Fibroblast of lung (primary cell): ENCODE measurements at places on chromosomes 12 and 14.

DNA sequence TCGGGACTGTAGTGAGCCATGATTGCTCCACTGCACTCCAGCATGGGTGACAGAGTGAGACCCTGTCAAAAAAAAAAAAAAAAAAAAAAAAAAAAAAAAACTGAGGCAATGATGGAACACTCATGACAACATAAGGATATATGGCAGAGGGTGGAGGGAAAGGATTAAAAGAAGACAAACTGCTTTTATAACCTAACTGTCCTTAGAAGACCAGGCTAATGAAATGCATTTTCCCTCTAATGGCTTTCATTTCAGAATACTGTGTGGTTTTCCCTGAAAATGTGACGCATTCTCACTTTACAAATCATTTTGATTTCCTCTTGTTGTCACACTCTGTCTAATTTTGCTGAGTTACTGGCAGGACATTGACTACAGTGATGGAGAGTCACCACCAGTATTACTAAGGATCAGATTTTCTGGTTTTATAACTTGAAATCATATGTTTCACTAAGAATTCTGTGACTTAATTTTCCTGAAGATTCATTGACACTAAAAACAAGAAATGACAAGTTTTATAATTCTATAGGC lies 137.6 kb upstream of the SSTR1 start:
- no peak for DNase-seq

DNA sequence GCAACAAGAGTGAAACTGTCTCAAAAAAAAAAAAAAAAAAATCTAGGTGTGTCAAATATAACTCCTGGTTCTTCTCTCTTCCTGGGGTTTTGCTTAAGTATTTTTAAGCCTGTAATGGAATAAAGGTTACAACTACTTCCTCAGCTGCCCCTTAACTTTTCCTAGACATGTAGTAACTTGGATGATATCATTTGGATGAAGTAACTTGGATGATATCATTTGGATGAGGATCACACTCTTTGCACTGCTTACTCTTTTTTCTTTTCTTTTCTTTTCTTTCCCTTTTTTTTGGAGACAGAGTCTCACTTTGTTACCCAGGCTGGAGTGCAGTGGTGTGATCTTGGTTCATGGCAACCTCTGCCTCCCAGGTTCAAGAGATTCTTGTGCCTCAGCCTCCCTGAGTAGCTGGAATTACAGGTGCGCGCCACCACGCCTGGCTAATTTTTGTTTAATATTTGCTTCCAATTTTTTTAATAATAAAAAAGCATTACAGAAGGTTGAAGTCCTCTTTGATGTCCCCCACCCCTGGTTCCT lies 775 bp upstream of the FAM186A start:
- DNase-seq, result peak; percentile 16

DNA sequence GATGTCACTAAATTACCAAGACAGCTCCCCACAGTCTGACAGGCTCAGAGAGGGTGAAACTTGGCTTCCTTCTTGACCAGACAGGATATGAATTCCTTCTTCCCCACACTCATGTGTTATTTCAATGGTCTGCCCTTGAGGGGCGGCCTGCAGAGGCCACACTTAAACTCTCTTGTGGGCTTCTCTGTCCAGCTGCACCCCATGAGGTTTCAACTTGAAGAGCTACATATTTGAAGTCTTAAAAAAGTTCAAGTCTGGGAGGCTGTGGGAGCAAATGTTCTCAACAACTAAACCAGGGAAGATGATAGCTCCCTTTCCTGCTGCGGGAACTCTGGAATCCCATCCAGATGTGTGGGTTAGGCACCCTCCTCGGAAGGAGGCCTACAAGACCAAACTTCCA lies 98.3 kb downstream of the TTC7B start:
- peak; percentile 53 for DNase-seq

DNA sequence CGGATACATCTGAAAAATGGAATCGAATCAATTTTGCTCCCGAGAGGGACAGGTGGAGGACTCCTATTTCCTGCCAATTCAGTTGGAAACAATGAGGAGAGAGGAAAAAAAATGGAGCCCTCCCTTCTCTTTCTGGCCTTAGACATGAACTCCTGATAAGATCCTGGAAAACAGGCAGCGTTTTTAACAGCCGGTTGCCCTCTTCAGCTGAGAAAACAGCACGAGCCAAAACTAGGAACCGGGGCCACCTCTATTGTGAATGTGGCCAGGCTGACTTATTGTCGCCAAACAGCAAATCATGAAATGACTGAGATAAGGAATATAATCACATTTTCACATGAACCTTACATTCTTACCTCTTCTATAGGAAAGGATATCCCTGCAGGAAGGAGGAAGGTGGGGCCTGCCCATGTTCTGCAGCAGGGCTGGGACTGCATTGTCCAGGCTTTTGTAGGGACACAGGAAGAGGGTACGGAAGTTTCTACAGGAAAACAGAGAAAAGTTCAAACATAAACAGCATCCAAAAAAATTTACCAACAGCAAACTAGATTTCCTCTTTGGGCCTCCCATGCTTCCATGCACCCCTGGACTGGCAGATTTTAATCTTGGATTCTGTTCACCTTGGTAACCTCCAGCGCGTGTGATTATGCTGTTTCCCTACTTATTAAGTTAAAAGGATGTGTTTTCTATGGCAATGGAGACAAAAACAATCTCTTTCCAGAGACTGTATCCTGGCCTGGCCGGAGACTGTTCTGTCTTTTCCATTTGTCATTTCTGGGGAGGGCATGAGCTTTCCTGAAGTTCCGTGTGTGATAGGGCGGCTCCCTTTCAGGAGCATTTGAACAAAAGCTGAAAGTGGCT lies 29.0 kb upstream of the ELK3 start:
- no peak for DNase-seq

GRCh38 chr12:89033062-89033461 lies 319.2 kb downstream of the DUSP6 start:
- DNase-seq, result no peak

- no peak for DNase-seq
Measured at GRCh38 chr14:62079038-62079437, 316.8 kb downstream of the SNAPC1 start.

- no peak for DNase-seq
Measured at GRCh38 chr12:102962532-102962931, 5.1 kb downstream of the ASCL1 start.

DNA sequence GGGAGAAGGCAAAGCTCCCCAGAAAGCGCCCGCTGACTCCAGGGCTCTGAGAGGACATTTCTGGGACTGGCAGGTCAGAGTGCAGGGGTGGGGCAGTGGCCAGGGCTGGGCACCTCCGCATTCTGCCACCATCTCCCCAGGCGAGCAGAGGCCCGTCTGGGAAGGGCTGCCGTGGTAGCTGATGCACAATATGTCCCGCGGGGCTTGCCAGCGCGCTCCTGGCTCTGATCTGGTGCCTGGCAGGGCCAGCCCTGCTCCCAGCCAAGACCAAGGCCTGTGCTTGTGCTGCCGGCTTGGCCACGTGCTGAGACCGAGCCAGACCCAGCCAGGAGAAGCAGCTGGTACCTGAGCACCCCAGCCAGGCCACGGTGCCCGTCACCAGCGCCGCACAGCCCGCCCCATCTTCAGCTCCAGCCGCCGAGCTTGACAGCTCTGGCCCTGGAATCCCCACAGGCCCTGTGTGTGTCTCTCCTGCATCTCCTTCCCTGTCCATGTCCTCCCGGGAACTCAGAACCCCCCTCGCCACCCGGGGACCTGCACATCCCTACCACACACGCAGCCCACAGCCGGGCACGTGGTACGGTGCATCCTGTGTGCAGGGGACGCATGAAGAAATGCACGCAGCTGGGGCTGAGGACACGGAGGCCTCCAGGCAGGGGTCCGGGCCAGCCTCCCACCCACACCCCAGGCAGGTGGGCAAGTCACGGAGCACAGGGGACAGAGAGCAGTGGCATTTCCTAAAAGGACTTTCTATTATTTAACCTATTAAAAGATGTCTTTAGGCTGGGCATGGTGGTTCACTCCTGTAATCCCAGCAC lies 68.6 kb upstream of the C14orf180 start:
- no peak for DNase-seq

GRCh38 chr12:31966558-31967205 lies 7.5 kb downstream of the RESF1 start:
- no peak for DNase-seq

- DNase-seq, result peak; percentile 20
Measured at GRCh38 chr12:32159925-32160324, 53.3 kb downstream of the BICD1 start.

DNA sequence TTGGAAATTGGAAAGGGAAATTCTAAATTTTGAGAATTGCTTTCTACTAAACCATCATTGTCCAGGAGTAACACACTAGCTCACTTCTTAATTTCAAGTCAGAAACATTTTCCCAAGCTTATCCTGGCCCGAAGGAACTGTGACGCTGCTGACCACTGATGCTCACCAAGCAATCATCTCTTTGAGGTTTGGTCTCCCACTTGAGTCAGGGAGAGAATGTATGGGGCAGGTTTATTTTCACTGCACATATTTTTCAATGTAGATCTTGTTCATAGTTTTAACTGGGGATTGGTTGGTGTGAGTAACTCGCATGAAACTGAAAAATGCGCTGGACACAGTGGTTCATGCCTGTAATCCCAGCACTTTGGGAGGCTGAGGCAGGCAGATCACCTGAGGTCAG lies 12.9 kb upstream of the RNASE10 start:
- DNase-seq, result no peak

DNA sequence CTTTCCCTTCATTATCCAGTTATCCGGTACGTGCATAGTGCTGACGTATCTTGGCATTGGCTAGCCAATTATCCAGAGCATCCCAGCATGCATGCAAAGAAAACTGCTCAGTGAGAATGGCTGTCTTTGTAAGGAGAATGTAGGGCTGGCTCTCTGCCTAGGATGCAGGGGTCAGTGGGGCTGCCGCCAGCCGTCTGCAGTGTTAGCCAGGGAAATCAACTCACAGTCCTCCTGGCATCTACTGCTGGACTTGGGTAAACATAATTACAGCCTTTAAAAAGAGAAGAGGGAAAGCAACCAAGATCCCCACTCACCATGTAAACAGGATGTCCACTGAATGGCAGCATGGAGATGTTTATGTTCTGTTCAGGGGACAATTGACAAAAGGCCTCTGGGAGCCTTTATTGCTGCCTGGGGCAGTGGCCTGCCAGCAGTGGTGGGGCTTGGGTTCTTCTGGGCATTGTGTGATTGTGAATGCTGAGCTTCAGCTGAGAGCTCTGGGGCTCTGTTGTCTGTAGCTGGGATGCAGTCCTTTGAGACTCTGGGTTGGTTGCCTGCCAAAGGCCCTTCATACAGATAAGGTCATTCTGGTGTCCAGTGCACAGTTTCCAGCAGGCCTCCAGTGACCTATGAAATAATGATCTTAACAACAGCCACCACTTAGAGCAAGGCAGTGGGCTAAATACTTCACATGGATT lies 121.8 kb downstream of the TBC1D30 start:
- DNase-seq, result peak; percentile 42

DNA sequence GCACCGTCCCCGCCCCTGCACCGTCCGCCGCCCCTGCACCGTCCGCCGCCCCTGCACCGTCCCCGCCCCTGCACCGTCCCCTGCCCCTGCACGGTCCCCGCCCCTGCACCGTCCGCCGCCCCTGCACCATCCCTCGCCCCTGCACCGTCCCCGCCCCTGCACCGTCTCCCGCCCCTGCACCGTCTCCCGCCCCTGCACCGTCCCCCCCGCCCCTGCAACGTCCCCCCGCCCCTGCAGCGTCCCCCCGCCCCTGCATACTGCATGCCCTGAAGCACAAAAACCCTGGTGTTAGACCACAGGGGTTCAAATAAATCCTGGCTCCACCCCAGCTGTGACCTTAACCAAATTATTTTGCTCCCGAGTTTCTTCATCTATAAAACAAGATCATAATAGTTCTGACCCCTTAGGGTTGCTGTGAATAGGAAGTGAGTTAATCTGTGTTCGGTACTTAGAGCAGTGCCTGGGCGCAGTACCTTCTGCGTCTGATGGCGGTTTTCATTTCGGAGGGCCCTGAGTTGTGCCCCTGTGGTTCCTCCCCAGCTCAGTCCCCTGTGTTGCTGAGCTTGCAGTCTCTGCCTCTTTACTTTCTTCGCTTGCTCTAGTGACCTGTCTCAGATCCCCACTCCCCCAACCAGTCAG lies 38.1 kb downstream of the ESRRB start:
- DNase-seq, result no peak

DNA sequence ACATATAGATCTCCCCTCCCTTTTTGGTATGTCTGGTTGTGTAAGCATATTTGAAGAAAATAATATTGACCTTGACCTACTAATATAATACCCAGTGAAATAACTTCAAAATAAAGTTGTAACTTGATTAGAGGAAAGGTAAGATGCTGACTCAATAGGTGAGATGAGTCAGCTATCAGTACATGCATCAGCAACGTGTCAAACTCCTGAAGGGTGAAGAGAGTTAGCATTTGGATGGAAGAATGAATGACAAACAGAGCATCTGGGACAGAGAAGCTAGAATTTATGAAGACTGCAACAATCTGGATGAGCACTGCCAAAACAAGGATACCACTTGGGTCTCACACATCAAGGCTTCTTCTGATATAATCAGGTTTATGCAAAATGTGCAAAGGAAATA lies 74.9 kb downstream of the PPP2R5E start:
- DNase-seq, result no peak

DNA sequence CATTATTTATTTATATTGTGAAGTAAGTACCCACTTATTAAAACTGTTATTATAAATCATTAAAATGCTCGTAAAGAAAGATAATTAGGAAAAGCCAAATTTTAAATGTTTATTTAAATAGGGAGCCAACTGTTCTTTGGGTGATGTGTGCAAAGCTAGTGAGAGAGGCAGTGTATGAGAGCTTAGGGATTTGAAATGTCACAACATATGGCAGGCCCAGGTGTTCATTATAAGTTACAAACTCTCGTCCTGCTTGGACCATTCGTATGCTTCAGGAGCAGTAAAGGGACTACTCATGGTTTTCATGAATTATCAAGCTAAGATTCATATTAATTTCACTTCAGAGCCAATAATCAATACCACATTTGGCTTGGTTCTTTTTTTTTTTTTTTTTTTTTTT lies 154.5 kb downstream of the TGFB3 start:
- DNase-seq, result no peak

DNA sequence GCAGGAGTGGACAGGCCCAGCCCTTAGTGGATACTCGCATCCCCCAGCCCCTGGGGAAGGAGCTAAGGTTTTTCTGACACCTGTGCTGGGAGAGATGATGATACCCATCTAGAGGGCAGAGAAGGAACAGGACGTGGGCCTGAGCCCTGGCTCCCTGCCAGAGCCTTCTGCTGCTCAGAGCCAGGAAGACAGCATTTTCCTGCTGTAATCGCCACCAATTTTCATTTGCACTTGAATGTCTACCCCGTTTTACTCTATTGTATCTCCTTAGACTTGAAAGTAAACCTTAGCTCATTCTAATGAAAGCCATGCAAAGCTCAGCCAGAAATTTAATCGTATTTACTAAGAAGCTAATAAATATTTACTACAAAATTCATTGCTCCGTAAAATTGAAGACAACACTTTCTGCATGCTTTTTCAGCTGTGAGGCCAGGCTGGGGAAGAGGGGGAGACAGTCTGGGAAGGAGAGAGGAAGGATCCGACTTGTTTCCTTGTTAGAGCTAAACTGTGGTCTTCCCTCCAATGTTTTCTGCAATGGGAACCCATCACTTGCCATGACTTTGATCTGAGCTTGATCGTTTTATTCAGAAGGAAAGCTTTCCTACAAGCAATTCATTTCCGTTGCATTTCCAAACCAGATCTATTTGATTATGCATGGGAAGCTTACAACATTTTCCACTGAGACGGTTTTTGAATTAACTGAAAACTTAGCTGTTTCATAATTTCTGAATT lies 17.6 kb upstream of the TRAF3 start:
- DNase-seq, result no peak
